Endodermal cell (in vitro differentiated cells): ENCODE measurements at places on chromosomes 1 and 21. TPM values are rescaled to one million over a fixed set of nuclear protein-coding genes. Genes with fewer than 3 reads are reported as not detected.

GRCh38 chr1:181743878-181744312 is 260.6 kb downstream of the CACNA1E start:
- no peak overlapping the region for H3K27ac ChIP-seq
- H3K27me3 ChIP-seq: peaks cover 12% of the 10 kb centered on the region
- H3K4me1 ChIP-seq: no peaks in the 10 kb centered on the region
- no peak for DNase-seq

- H3K4me3 ChIP-seq: no peak overlapping the region
- H3K27ac ChIP-seq: no peak overlapping the region
- H3K27me3 ChIP-seq: no peaks in the 10 kb centered on the region
- no peaks in the 10 kb centered on the region for H3K36me3 ChIP-seq
- no peak for DNase-seq
These were observed 284.0 kb downstream of the RPS6KC1 start for GRCh38 chr1:213335084-213335483.

DNA sequence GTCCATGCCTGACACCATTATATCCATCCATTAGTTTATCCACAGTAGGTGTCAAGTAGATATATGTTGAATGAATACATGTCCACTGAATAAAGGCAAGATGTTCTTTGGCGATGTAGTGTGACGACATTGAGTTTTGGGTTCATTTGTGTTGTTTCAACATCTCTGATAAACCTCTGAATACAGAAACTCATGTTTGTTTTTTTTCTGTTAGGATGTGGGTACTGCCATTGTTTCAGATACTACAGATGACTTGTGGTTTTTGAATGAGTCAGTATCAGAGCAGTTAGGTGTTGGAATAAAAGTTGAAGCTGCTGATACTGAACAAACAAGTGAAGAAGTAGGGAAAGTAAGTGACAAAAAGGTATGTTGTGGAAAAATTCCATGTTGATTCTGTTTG is 28.1 kb downstream of the MDM4 start:
- H3K4me1 ChIP-seq: no peaks in the 10 kb centered on the region
- peaks cover 93% of the 10 kb centered on the region for H3K36me3 ChIP-seq
- DNase-seq: no peak
- no peak overlapping the region for H3K27ac ChIP-seq

DNA sequence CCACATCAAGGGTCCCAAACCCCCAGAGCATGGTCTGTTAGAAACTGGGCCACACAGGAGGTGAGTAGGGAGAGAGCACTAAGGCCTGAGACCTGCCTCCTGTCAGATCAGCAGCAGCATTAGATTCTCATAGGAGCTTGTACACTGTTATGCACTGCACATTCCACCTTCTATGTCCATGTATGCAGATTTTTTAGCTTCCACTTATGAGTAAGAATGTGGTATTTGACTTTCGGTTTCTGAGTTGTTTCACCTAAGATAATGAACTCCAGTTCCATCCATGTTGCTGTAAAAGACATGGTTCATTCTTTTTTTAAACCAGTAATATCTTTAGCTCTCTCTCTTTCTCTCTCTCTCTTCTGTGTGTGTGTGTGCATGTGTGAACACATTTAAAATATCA is 663 bp upstream of the GBP6 start:
- no peaks in the 10 kb centered on the region for H3K36me3 ChIP-seq
- no peak overlapping the region for H3K4me3 ChIP-seq
- H3K27ac ChIP-seq: no peak overlapping the region
- H3K4me1 ChIP-seq: no peaks in the 10 kb centered on the region
- no peaks in the 10 kb centered on the region for H3K27me3 ChIP-seq

DNA sequence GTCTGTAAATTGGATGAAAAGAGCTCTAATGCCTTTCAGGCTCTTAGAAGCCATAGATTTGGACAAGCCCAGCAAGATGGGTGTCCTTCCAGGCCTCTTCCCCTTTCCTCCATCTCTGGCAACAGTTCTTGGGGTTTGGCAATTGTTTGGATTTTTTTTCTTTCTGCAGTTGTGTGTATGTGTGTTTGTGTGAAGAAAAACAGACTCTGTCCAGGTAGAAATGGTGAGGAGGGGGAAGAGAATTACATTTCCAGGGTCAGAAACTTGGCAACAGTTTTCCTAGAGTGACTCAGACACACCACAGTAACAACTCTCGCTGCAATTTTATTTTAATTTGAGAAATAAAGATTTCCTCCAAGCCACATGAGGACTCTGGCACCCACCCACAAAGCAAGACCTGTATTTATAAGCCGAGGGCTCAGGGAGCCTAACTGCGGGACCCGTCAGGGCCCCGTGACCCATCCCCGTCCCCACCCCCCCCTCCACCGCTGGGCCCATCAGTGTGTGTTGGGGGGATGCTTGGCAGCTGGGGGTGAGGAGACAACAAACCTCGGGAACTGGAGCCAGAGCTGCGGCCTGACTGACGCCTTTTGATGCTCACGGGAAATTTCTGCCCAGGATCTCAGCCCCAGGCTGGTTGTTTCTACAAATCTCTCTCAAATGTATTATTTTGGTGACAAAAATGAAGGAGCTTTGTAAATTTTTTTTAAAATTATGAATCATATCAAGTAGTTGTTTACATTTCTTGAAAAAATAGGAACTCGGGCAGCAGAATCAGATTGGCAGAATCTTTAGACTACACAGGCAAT is 4.4 kb downstream of the TMEM200B start:
- H3K36me3 ChIP-seq: peaks cover 19% of the 10 kb centered on the region
- H3K27ac ChIP-seq: no peak overlapping the region
- DNase-seq: no peak
- no peak overlapping the region for H3K4me3 ChIP-seq
- no peaks in the 10 kb centered on the region for H3K27me3 ChIP-seq
- H3K4me1 ChIP-seq: peaks cover 8% of the 10 kb centered on the region

DNA sequence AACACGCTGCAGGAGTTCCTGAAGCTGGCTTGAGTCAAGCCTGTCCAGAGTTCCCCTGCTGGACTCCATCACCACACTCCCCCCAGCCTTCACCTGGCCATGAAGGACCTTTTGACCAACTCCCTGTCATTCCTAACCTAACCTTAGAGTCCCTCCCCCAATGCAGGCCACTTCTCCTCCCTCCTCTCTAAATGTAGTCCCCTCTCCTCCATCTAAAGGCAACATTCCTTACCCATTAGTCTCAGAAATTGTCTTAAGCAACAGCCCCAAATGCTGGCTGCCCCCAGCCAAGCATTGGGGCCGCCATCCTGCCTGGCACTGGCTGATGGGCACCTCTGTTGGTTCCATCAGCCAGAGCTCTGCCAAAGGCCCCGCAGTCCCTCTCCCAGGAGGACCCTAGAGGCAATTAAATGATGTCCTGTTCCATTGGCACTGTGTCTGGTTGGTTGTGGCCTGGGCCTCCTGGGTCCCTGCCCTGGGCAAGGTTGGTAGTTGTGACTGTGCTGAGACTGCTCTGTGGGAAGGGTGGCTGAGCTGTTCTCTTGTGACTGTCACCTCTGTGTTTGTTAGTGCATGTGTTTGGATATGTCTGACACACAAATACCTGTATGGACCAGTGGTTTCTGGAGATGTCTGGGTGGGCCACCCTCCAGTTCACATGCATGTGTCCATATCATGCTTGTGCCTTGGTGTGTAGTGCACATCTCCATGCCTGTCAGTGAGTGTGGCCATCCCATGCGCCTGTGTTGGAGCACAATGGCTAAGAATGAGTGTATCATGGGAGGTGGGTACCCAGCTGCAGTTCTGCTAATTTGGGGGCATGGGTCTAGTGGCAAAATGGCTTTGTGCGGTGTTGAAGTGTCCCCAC is 1.4 kb downstream of the SH3BGRL3 start:
- H3K4me3 ChIP-seq: peak overlapping the region; percentile 86
- no peaks in the 10 kb centered on the region for H3K27me3 ChIP-seq
- DNase-seq: no peak
- H3K4me1 ChIP-seq: peaks cover 14% of the 10 kb centered on the region
- H3K27ac ChIP-seq: peak overlapping the region; percentile 86

DNA sequence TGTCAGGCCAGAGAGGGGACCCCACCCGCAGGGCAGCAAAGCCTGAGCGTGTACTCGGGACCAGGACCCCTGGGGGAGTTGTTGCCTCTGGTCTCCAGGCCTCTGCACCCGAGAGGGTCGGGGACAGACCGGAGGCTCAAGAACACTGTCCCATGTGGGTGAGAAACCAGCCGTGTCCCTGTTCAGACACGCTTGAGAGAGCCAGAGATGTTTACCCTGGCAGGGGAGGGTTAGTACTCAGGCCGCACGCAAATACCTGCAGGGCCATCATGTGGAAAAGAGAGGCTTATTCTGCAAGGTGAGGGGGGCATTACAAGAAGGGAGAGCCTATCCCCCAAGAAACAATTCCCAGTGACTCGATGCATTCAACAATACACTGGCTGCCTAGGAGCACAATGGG is 74.0 kb upstream of the ARHGEF16 start:
- H3K27ac ChIP-seq: no peak overlapping the region
- no peaks in the 10 kb centered on the region for H3K36me3 ChIP-seq
- DNase-seq: no peak
- H3K4me3 ChIP-seq: no peak overlapping the region

- DNase-seq: no peak
- no peak overlapping the region for H3K27ac ChIP-seq
- no peak overlapping the region for H3K4me3 ChIP-seq
- H3K4me1 ChIP-seq: no peaks in the 10 kb centered on the region
These were observed 96.0 kb upstream of the CASZ1 start for GRCh38 chr1:10892138-10893065.

DNA sequence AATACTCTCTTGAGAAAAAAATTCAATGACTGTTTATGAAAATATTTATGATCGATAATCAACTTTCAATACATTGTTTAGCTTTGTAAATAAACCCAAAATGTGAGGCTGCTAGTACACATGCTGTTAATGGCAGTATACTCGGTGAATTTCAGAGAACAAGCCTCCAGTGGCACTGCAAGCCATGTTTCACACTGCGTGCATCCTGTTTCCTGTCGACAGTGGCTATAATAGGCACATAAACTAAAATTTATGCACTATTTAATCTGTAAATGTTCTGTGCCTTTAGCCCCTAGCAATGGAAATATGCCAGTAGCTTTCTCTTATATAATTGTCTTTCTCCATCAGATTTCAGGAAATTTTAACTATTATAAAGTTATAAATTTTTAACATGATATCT is 26.3 kb upstream of the RGS18 start:
- no peak overlapping the region for H3K27ac ChIP-seq
- DNase-seq: no peak
- no peaks in the 10 kb centered on the region for H3K27me3 ChIP-seq
- no peaks in the 10 kb centered on the region for H3K36me3 ChIP-seq

DNA sequence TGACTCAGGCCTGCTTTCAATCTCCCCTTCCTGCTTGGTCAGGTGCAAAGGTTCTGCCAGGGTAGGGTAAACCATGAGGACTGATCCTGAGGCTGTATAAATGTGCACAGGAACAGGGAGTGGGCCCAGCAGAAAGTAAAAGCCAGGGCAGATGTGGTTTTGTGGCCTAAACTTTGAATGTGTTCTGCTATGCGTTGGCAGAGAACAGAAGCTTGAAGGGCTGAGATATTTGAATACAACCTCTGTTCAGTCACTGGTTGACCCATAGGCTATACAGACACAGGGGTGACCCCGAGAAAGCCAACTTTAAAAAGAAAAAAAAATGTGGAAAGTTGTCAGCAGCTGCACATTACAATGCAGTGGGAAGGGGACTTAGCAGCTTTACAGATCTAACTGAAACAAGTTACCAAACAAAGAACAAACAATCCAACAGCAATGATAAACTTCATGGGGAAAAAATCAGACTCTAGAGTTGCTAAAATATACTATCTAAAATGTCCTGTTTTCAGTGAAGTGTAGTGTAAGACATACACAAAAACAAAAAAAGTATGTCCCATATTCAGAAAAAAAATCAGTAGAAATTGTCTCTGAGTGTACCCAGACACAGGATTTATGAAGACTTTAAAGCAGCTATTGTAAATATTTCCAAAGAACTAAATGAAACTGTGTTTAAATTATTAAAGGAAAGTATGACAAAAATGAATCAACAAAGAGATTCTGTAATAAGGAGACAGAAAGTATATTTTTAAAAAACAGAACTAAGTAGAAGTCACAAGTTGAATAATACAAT is 216.1 kb downstream of the RPS6KC1 start:
- H3K36me3 ChIP-seq: peaks cover 21% of the 10 kb centered on the region
- H3K27me3 ChIP-seq: no peaks in the 10 kb centered on the region
- DNase-seq: no peak

GRCh38 chr1:113178522-113178921 is 105.5 kb downstream of the LRIG2 start:
- no peaks in the 10 kb centered on the region for H3K36me3 ChIP-seq
- no peaks in the 10 kb centered on the region for H3K4me1 ChIP-seq
- H3K4me3 ChIP-seq: no peak overlapping the region
- DNase-seq: no peak
- H3K27ac ChIP-seq: no peak overlapping the region

- DNase-seq: peak; percentile 88
- H3K4me1 ChIP-seq: peaks cover 13% of the 10 kb centered on the region
- no peaks in the 10 kb centered on the region for H3K36me3 ChIP-seq
- peak within 1 kb of the TSS; percentile 93 for H3K4me3 ChIP-seq
These were observed at the start of gene SLC6A9 for GRCh38 chr1:44031252-44032169. SLC6A9 (minus strand) TSS chr1:44031462; CDS start chr1:44024277, 7,185 bp downstream.

GRCh38 chr1:211816586-211816985 is 14.0 kb downstream of the LPGAT1 start:
- no peak overlapping the region for H3K4me3 ChIP-seq
- no peak overlapping the region for H3K27ac ChIP-seq
- no peaks in the 10 kb centered on the region for H3K4me1 ChIP-seq
- H3K27me3 ChIP-seq: no peaks in the 10 kb centered on the region
- no peak for DNase-seq

- H3K27me3 ChIP-seq: no peaks in the 10 kb centered on the region
- no peak for DNase-seq
- H3K36me3 ChIP-seq: peaks cover 15% of the 10 kb centered on the region
- no peaks in the 10 kb centered on the region for H3K4me1 ChIP-seq
- H3K27ac ChIP-seq: no peak overlapping the region
These were observed 15.8 kb downstream of the SPEN start for GRCh38 chr1:15863156-15863901.

DNA sequence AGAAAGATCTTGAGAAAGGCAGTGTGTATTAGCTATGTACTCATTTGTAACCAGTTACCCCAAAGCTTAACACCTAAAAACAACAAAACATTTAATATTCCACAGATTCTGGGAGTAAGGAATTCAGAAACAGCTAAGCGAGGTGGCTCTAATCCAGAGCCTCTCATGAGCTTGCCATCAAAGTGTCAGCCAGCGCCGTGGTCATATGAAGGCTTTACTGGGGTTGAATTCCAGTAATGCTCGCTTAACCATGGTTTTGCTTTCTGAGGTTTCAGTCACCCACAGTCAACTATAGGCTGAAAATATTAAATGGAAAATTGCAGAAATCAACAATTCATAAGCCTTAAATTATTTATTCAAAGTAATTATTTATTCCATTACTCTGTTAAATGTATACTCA is 101.8 kb downstream of the CLIC6 start:
- no peak overlapping the region for H3K27ac ChIP-seq
- no peak for DNase-seq
- no peak overlapping the region for H3K4me3 ChIP-seq
- H3K27me3 ChIP-seq: no peaks in the 10 kb centered on the region
- H3K36me3 ChIP-seq: no peaks in the 10 kb centered on the region

The LBR gene
- total RNA-seq: 65.3 and 72.3 TPM in 2 replicates

The DYRK3 gene
- total RNA-seq: 4.2 to 13.7 TPM (median 13.5 TPM) in 3 replicates

The TNFRSF8 gene
- 2.2 and 2.3 TPM in 2 replicates for total RNA-seq

The COL11A1 gene
- total RNA-seq: 27.5 to 111 TPM (median 36.3 TPM) in 3 replicates

The LCE1E gene
- not detected in 3 replicates for total RNA-seq

The SEMA4A gene
- 7.4 and 10.3 TPM in 2 replicates for total RNA-seq

The LINGO4 gene
- total RNA-seq: not detected in 2 replicates

The LPAR3 gene
- total RNA-seq: 0.89 to 1.8 TPM (median 1.3 TPM) in 3 replicates
